Naive B cell (primary cell): ENCODE measurements at places on chromosomes 11 and 22.
A peak's percentile ranks its signal among the peaks of the same experiment; 100 is the strongest.

GRCh38 chr11:116731097-116731761 is 41.6 kb downstream of the BUD13 start:
- DNase-seq: no peak

DNA sequence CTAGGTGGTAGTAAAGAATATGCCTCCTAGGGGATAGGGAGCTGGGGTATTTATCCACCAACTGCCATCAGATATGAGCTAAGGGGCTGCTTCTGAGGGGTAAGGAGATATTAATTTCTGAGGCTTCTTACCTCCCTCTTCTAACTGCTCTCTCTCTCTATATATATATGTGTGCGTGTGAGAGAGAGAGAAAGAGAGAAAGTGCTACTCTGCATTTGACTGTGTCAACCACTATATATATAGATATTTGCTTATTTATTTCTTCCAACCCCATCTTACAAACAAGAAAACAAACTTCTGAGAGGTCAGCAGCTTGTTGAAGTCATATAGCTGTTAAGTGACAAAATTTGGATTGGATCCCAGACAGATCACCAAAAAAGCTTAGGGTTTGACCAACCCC is 5.9 kb upstream of the HEPACAM start:
- no peak for DNase-seq

DNA sequence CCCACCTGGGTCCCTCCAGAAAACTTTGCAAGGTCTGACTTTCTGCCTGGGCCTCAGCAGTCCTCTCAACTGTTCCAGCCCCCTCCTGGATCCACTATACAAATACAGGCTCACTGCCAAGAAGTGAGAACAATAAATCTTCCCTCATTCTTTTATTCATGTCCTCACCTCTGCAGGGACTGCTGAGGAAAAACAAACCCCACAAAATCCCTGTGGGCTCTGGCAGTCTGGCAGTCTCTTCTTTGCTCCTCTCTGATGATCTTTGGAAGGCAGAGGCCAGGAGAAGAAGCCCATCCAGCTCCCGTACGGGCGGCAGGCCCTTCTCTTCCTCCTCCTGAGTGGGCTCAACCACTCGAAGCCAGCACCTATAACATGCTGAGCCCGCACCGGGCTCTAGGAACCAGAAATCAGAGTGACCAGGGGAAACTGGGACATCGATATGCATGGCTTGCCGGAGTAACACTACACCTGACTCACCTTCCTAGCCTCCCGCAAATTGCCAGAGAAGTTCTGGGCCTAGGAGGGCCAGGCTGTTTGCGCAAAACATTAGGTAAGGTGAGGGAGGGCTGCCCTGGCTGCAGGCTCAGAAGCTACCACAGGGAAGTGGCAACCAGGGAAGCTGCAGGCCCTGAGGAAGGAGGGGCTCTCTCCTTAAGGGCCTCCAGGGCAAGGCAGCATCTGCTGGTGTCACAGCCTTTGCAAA is 24.2 kb downstream of the TMPRSS5 start:
- DNase-seq: no peak

DNA sequence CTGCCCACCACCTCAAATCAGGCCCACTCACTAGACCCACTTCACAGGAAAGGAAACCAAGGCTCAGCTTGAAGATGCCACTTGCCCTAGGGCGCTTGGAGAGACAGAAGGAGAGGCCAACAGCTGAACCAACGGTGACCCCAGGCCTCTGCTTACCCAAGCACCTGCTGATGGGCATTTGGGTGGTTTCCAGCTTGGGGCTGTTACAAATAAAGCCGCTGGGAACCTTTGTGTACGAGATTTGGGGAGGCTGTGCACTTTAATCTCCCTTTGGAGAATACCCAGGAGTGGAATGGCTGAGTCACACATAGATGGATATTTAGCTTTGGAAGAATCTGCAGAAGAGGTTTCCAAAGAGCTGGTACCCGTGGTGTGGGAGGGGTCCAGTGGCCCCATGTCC is 50.9 kb upstream of the LINC01488 start:
- no peak for DNase-seq

DNA sequence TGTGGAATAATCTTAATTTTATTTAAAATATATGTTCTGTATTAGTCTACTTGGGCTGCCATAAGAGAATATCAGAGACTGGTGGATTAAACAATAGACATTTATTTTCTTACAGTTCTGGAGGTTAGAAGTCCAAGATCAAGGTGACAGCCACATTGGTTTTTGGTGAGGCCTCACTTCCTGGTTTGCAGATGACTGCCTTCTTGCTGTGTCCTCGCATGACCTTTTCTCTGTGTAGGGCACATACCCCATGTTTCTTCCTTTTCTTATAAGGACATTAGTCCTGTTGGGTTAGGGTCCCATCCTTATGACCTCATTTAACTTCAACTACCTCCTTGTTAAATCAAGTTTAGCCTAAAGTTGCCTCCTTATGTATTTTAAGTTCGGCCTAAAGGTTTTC is 202.7 kb upstream of the MPPED2 start:
- DNase-seq: no peak

DNA sequence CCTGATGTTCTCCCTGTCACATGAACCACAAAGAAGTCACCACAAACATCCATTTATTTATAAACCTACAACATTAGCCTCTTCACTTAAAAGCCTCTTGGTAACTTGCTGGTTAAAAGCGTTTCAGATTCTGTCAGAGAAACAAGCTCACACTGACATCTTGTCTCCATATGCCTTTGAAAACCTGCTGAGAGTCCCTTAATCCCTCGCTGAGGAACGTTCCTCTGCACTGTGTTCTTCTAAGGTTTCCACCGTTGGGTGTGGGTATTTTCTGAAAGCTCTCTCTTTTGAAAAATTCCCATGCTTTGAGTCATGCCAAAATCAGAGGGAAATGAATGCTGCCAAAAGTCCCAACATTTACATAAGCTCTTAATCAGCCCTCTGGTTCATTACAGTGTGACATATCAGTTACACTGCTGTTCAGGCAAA is 149.8 kb downstream of the CCDC34 start:
- DNase-seq: no peak

DNA sequence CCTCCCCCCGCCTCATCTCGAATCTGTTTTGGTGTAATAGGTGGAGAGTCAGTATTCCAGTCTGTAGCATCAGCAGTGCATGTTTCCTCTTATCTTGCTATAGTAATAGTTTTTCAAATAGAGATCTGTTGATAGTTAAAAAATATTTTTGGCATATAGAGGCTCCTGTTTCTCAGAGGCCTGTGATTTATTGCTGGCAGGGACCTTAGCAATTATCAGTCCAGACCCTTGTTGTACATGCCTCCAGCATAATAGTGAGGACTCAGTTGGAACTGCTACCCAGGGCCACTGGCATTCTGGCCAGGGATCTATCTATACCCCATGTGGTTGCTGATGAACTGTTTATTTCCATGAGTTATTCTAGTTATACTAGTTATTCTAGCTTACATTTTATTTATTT is 52.6 kb downstream of the SPECC1L start:
- no peak for DNase-seq

- no peak for DNase-seq
Measured at GRCh38 chr11:38543311-38543710, 1945.3 kb upstream of the RAG2 start.

DNA sequence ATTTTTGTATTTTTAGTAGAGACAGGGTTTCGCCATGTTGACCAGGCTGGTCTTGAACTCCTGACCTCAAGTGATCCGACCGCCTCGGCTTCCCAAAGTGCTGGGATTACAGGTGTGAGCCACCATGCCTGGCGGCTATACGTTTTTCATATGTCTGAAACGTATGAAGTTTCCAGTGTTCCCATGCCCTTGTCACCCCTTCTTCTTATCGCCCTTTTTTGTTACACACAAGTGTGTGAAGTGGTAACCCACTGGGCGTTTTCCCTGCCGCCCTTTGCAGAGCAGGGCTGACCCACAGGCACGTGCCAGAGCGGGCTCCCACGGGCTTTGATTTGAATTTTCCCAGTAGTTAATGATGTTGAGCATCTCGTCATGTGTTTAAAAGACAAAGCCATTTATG is 17.0 kb downstream of the PIM3 start:
- no peak for DNase-seq

DNA sequence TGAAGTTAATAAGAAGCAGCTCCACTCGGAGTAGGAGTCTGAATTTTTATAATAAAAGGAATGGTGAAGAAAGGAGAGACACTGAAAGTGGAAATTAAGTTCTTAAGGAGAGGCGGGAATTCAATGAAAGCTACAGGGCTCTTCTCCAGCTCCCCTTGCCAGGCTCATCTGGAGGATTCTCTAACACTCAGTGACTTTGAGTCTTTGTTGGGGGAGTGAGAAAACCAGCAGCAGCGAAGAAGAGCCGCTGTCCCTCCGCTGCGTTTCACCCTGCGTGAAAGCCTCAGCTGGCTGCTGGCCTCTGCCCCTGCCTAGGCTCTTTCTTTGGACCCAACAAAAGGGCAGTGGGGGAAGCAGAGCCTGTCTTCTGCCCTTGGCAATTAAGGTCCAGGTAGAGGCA is 113.0 kb downstream of the NTM start:
- DNase-seq: no peak

DNA sequence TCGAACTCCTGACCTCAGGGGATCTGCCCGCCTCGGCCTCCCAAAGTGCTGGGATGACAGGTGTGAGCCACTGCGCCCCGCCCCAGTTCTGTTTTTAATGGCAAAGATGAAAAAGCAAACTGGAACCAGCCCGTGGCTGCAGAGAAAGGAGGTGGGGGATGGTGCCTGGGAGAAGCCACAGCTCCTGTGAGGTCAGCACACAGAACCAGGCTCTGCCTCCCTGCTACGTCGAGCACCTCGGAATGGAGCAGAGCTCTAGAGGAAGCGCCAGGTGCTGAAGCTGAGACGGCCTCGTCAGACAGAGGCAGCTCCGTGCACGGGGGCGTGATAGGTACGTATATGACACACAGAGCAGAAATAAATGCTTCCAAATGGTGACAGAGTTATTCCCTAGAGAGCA is 8.5 kb downstream of the DRD4 start:
- DNase-seq: no peak

GRCh38 chr11:60950933-60951605 is 907 bp downstream of the SLC15A3 start:
- peak; percentile 59 for DNase-seq

DNA sequence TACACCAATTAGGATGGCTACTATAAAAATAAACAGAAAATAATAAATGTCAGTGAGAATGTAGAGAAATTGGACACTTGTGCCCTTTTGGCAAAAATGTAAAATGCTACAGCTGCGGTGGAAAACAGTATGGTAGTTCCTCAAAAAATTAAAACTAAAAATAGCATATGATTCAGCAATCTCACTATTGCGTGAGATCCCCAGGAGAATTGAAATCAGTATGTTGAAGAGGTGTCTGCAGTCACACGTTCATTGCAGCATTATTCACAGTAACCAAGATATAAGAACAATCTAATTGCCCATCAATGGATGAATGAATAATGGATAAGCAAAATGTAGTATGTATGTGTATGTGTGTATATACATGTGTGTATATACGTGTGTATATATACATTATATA is 6.8 kb downstream of the OR52N2 start:
- DNase-seq: peak; percentile 2

- DNase-seq: no peak
Measured at GRCh38 chr11:70915158-70915985, 337.0 kb downstream of the SHANK2 start.

DNA sequence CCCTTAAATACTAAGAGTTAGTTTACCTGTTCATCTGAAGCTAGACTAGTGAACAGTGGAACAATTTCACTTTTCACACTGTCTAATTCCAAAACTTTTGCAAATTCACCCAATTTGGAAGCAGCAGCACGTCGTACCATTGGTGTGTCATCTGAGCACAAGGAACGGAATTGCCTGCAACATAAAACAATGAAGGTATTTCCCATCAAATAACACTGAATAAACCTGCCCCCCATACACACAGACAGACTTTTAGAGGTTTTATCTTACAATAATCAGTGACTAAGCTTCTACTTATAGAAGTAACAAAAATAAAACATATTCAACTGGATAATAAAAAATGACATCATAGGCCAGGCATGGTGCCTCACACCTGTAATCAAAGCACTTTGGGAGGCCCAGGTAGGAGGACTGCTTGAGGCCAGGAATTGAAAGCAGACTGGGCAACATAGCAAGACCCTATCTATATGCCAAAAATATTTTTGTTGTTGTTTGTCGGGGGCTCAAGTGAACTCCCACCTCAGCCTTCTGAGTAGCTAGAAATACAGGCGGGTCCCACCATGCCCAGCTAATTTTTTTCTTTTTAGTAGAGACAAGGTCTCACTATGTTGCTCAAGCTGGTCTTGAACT is 6.3 kb downstream of the PPP2R1B start:
- DNase-seq: no peak

DNA sequence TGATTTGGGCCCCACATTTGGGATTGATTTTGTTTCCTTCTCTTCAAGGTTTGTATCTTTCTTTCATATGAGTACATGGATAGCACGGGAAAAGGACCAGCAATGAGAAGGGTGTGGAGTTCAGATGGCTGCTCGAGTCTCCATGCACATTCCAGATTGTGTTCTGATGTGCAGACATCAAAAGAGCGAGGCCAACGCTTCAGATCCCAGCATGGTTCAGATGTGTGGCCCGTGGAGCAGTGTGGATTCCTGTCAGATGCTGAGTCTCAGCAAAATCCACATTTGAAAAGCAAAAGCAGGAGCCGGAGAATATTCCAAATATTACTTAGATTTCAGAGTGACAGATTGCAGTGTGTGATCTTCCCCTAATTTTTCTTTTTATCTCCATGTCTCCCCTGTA is 219.4 kb downstream of the DBX1 start:
- DNase-seq: no peak

DNA sequence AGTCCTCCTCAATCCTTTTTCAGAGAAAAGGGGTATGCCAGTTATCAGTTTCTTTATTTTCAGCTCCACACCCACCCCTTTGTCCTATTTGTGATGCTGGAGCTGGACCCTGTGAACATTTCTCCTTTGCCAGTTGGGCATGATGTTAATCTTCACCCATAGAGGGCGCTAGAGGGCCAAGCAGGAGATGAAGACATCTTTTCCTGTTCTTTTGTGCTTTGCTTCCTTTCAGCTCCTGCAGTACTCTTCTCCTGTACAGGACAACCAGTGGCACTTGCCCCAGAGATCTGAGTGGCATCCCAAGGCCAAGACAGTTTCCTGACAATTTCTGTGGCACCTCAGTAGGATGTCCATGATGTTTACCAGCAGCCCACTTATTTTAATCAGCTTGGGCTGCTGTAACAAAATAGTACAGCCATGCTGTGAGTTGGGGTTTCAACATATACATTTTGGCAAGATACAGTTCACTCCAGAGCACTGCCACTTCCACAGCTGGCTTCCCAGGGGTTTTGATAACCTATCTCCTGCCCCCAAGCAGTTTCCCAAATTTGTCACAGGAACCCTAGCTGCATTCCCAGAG is 4.6 kb downstream of the SAA2 start:
- peak; percentile 69 for DNase-seq

- no peak for DNase-seq
Measured at GRCh38 chr11:112858289-112859023, 102.8 kb upstream of the NCAM1 start.
